Peyer's patch (tissue), 4 donors: ENCODE measurements at places on chromosomes 7 and 10.

GRCh38 chr10:99276848-99277486 lies 41.3 kb upstream of the HPSE2 start:
- no peak for DNase-seq

- DNase-seq: no peak
These were observed 4.0 kb downstream of the SCD start for GRCh38 chr10:100350914-100351485.

DNA sequence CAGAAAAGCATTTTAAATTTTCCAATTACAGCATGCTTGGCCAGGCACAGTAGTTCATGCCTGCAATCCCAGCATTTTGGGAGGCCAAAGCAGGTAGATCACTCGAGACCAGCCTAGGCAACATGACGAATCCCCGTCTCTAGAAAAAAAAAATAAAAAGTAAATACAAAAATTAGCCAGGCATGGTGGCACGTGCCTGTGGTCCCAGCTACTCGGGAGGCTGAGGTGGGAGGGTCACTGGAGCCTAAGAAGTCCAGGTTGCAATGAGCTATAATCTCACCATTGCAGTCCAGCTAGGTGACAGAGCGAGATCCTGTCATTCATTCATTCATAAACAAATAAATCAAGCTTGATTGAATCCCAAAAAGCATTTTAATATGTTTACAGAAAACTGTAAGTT lies 234.9 kb downstream of the PARD3 start:
- no peak for DNase-seq

- no peak for DNase-seq
These were observed 10.9 kb upstream of the MAP3K8 start for GRCh38 chr10:30422981-30423654.
